ENCODE measurements at places on chromosomes 7 and 10.

- no peak for DNase-seq
Measured at GRCh38 chr7:133394369-133394768, 141.5 kb downstream of the EXOC4 start.

DNA sequence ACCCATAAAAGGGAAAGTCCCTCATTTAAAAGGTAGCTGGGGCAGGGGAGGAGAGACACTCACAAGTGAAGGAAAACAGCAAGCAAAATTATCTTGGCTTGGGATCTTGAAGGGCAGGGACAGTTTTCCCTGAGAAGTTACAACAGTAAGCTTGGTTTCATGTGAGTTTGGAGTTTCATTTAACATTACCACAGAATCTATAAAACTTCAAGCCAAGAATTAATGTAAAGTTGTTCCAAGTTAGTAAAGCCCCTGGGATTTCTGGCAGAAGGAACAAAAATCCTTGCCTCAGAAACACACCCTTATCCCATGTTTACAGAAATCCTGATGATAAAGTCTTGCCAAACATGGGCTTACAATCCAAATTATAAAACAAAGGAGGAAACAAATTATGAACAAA is 19.2 kb downstream of the CRPPA start:
- DNase-seq, result no peak

GRCh38 chr7:135672560-135673359 is 10.4 kb downstream of the STMP1 start:
- no peak for DNase-seq

DNA sequence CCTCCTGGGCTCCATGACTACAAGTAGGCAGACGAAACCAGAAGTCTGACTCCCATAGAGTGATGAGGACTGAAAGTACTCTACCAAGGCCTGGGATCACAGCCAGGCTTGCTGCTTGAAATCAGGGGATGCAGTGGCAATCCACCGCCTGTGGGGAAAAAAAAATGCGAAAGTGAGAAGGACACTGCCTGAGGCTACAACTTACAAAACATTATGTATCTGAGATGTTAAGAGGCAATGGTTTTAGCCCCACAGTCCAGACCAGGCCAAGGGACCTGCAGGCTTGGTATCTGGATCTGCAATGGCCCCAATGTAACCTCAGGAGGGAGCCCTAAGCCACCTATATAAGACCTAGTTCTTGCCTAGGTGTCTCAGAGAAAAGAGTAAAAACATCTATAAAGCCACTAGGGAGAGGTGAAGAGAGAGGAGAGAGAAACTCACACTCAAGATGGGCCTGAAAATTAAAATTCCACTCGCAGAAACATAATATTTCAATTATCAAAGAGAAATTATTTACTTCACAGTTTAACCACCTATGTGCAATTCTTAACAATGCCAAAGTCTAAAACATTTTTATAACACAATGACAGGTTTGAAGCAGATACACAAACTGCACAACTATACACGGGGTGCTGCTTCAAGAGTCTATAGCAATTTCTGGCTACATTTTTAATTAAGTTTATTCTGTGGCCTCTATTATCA is 13.9 kb downstream of the DNAJC1 start:
- DNase-seq, result no peak

- no peak for DNase-seq
Measured at GRCh38 chr7:140238778-140239652, 62.2 kb upstream of the KDM7A start.

GRCh38 chr10:66784770-66785169 is 141.1 kb upstream of the LRRTM3 start:
- no peak for DNase-seq

DNA sequence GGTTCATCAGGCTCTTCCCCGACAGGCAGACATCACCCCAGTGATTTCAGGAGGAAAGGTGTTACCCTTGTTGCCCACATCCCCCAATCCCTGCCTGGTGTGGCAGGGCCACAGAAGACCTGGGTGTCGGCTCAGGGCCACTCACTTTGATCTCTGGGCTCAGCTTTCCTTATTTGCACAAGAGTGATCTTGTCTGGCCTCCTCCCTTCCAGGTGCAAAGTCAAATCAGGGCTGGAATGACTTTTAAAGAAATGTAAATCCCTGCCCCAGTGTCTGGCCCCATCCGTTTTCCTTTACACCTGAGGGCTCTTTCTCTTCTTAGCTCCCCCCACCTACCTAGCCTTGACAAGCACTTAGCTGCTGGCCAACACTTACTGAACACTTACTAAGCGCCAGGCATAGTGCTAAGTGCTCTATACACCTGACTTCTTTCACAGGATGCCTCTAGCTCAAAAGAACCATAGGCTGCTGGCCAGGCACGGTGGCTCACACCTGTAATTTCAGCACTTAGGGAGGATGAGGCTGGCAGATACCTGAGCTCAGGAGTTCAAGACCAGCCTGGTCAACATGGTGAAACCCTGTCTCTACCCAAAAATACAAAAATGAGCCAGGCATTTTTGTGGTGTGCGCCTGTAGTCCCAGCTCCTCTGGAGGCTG is 979 bp upstream of the NODAL start:
- no peak for DNase-seq

GRCh38 chr7:4638781-4639575 is 43.1 kb upstream of the FOXK1 start:
- DNase-seq, result no peak

DNA sequence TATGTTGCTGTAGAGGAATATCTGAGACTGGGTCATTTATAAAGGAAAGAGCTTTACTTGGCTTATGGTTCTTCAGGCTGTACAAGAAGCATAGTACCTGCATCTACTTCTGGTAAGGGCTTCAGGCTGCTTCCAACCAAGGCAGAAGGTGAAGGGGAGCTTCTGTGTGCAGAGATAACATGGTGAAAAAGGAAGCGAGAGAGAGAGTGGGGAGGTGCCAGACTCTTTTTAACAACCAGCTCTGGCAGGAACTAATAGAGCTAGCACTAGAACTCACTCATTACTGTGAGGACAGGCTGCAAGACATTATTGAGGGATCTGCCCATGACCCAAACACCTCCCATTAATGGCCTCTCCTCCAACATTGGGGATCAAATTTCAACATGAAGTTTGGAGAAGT is 94.5 kb downstream of the KIF20B start:
- no peak for DNase-seq

DNA sequence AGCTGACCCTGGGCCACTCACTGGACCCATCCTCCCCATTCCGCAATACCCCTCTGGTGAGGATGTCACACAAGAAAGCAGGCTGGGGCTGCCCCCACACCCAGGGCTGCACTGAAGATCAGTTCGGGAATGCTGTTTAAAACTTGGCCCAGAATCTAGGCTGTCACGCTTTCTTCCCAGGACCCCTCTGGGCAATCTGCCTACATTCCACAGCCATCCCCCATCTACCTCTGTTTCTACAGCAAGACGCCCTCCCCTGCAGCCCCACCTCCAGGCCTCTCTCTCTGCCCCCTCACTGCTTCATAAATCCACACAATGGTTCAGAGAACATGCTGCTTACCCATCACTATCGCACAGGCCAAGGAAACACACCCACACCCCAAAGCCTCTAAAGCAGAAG is 36.1 kb downstream of the XPNPEP1 start:
- no peak for DNase-seq

DNA sequence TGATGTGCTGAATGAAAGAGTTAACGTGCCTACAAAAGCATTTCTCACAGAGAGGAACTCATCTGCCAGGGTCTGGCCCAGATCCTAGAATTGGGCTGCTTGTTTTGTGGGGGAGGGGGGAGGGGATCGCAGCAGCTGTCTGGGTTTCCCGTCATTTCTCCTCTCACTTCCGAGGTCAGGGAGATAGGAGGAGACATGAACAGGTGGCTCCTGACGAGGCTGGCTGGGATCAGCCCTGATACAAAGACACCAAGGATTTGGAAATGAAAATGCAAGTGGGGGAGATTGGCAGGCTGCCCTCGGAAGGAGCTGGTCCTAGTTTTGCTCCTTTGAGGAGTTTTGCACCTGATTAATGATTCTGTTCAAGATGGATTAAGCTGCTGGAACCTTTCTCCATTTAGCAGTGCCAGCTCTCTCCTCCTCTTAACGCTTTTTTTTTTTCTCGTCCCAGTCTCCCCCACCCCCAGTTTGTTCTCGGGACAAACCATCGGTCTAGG is 86.8 kb upstream of the KMT2C start:
- no peak for DNase-seq

GRCh38 chr10:108254089-108254488 is 1089.6 kb upstream of the SORCS1 start:
- no peak for DNase-seq

- DNase-seq, result no peak
Measured at GRCh38 chr10:47276576-47277351, 23.2 kb upstream of the GDF10 start.

DNA sequence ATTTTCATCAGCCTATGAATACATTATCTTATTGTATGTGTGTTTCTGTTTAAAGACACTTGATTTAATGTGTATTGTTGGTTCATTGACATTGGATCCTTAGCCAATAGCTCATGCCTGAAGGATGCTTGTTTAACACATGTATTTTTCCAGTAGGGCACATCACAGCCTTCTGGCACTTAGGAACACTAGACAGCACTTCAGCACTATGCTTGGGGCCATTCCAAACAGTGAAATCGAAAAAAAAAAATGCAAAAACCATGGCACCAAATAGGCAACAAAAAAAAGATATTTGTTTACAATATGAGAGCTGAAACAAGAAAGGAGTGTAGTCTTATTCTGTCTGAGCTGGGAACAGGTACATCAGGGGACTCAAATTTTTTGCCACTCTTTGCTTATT is 262.8 kb downstream of the SLC25A13 start:
- DNase-seq, result no peak

GRCh38 chr7:116582806-116583444 is 58.1 kb downstream of the CAV1 start:
- DNase-seq, result no peak

GRCh38 chr7:130560972-130561371 is 69.1 kb downstream of the MEST start:
- DNase-seq, result no peak

DNA sequence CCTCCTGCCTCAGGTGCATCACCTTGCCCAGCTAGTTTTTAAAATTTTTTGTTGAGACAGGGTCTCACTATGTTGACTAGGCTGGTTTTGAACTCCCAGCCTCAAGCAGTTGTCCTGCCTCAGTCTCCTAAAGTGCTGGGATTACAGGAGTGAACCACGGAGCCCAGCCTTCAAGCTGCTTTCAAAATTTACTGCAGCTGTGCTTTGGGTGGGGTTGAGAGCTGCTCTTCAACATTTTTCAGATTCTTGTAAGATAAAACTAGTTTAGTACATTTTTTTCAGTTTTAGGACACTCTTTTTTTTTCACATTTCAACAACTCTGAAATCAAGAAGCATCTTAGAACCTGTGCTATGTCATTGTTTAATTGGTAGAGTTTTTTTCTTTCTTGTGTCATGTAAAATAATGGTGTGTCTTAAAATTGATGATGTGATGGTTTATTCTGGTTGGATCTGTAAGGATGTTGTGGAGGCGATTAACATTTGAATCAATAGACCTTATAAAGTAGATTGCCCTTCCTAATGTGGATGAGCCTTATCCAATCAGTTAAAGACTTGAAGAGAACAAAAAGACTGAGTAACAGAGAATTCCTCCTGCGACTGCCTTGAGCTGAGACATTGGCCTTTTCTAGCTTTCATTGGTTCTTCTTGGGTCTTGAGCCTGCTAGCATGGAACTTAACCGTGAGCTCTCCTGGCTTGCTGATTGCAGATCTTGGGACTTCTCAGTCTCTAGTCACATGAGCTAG is 13.5 kb downstream of the PLEKHA8 start:
- no peak for DNase-seq

DNA sequence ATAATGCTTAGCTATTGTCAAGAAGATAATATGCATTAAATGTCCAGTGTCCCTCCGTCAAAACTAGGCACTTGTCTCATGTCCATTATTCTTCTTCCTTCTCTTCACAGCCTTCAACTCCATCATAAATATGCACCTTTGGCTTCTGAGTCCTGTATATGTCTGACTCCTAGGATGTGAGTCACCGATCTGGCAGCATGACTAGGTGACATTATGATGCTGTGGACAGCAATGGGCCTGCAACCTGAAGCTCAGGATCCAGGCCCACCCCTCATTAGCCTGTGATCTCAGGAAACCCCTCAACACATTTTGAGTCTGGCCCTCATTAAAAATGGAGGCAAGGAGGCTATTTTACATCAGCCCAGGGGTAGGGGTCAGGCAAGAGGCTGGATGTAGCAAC is 362.5 kb upstream of the ZMIZ1 start:
- DNase-seq, result no peak

GRCh38 chr10:132827861-132828539 is 42.1 kb upstream of the NKX6-2 start:
- no peak for DNase-seq

GRCh38 chr10:1544209-1544673 is 193.1 kb downstream of the ADARB2 start:
- DNase-seq, result no peak

- no peak for DNase-seq
Measured at GRCh38 chr7:29224726-29225125, 30.2 kb downstream of the CHN2 start.

GRCh38 chr7:114740941-114741340 is 181.0 kb upstream of the MDFIC start:
- no peak for DNase-seq

DNA sequence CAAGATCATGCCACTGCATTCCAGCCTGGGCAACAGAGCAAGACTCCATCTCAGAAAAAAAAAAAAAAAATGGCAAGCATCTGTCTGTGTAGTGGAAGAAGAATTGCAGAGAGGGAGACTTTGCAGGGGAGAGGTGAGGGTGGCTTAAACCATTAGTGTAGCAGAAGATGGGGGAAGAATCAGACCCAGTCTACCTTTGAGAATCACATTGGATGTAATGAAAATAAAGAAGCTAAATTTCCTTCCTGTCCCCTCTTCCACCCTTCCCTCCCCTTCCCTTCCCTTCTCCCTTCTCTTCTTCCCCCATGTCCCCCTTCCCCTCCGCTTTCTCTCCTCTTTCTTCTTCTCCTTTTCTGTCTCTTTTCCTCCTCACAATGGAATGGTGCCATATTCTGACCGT is 180.8 kb upstream of the SVIL start:
- DNase-seq, result no peak

GRCh38 chr7:22565315-22565811 is 65.4 kb upstream of the STEAP1B start:
- no peak for DNase-seq

DNA sequence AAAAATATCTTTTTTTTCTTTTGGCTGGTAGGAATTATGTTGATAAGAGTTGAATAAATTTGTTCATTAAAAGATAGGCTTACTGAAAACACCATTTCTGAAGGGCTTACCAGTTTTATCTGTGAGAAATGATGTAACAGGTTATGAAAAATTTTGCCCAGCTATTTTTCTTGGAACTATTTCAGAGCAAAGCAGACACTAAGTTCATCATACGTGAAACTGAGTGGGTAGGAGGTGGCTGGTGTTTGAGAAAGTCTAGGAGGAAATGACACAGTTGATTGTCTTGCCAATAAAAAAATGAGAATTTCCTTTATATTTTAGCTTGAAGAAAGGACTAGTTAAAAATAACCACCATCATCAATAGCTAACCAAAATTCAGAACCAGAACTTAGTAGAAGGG is 6.2 kb upstream of the MRC1 start:
- DNase-seq, result no peak

Data from stimulated activated CD4-positive, alpha-beta T cell treated with anti-CD3 and anti-CD28 coated beads, Interleukin-15, amount 100 ng/mL, for 1 hour (primary cell).